ENCODE measurements at places on chromosomes 12 and 14. TPM values are rescaled to one million over a fixed set of nuclear protein-coding genes. Genes with fewer than 3 reads are reported as not detected.

DNA sequence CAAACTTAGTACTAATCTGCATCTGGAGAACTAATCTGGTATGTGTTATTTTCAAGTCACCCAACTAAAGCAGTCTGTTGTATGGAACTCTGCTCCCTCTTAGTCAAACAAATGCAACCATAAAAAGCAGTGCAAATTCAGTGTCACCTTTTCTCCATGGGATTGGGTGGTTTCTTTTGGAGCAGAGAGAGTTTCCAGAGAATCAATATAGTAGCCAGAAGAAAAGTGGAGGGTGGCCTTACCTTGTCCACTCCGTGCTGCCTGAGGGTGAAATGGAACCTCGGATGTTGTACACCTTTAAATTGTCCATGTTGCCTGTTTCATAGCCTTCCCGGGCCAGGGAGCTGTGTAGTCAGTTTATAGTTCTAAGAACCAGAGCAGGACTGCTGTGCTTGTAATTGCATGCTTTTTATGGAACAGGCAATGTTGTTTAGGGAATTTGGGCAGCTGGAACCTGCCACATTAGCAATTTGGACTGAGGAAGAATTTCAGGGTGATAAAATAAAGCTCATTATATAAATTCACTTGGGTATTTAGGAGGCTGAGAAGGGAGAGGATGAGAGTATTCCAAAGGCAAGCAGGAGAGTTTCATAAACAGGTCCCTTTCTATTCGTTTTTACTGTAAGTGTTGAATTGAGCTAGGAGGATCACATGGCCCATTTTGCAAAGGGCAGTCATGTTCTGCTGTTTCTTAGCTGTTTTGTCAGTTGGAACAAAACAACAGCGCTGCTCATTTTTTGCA, 60.5 kb downstream of the CRADD start:
- DNase-seq, result no peak

Gene CPM
- total RNA-seq, result 13.0 TPM

Gene TMX1
- total RNA-seq, result 49.8 TPM

Gene KLRB1
- total RNA-seq, result not detected

- no peak for DNase-seq
These were observed 6.9 kb upstream of the SVOP start for GRCh38 chr12:109027767-109028166.

Gene NRL
- total RNA-seq, result 8.1 TPM

DNA sequence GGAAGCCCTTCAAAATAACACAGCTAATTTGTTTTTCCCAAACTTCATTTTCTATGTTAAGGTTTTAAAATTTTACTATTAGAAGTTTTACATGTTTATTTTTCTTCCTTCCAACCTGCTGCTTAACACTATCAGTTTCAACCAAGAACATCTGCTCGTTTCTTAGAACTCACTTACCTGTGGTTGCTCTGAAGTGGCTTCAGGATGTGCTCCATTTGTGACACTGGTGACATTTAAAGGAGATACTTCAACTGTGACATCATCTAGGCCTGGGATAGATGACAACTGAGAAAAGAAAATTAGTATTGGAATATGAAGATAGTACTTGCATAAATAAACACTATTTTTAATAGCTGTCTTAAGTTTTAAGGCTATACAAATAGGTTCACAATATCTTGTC, 17.9 kb downstream of the WASHC3 start:
- DNase-seq, result peak; percentile 7

Gene C12orf50
- total RNA-seq, result 0.08 TPM

Gene LRTM2
- not detected for total RNA-seq

Gene FLRT2
- total RNA-seq, result not detected

DNA sequence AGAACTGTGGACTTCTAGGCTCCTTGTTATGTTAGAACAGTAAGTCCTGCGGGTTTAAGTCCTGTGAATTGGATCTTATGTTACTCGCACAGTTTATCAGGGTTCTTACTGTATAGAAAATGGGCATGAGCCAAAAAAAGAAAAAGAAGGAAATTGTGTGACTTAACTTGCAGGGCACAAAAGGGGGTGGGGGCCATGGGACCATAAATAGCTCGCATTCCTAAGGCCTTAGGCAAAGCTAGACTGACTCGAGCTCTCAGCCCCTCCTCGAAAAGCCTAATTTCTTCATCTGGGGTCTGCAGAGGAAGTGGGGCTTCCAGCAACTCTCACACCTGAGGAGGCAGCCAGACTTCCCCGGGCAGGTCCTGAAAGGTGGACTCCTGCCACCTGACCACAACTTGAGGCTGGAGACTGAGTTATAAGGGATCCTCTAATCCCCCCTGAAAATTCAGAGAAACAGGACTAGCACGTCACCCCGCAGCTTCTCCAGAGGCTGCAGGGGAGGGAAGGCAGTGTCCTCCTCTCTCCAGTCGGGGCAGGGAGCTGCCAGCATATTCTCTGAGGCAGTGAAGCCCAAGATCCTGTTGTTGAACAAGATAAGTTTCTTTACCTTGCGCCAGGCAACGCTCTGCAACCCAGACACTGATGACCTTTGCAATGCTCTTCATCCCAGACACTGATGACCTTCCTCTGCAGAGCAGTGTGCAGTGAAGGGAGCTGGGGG, 280.5 kb downstream of the PCNX1 start:
- DNase-seq, result no peak

- no peak for DNase-seq
These were observed 167.2 kb upstream of the GSC start for GRCh38 chr14:94936901-94937685.

DNA sequence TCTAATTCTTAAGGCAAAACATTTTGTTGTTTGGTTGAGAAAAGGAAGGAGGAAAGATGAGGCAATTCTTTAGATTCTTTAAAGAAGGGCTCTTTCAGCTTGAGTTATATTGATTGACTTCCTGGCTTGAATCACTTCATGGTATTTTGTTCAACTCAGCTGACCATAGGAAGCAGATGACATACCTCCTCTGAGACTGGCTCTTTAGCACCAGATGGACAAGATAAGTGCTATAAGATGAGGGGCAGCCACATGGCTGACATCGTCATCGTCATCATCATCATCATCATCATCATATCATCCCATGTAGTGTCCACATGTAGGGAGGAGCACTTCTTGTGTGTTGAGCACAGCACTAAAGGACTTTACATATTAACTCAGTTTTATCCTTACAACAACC, 81.3 kb downstream of the SSPN start:
- no peak for DNase-seq

GRCh38 chr12:109892748-109893147, 7.3 kb upstream of the TCHP start:
- peak; percentile 74 for DNase-seq
